Astrocyte (in vitro differentiated cells and primary cell): ENCODE measurements at places on chromosomes 6 and 20. TPM values are rescaled to one million over a fixed set of nuclear protein-coding genes. Genes with fewer than 3 reads are reported as not detected.

Gene HSP90AB1
- total RNA-seq = 859 and 914 TPM in 2 replicates

Gene SFTA2
- total RNA-seq = not detected in 2 replicates

Gene MDC1
- total RNA-seq = 25.2 and 25.4 TPM in 2 replicates

DNA sequence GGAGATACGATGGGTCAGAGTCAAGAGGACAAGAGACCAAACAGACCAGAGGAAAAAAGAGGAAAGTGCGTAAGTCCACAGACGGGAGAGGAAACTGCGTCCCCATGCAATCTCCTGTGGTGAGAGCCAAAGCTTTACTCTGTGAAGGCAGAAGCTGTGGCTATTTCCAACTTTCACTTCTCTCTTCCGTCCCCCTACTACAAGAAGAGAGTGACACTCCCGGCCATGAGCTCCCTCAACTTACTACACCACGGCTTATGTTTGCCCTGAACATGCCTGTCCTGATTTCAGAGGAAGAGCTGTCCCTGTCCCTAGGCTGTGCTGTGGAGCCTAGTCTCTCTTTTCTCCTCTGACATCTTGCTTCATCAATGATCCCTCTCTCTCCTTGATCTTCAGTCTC, 11.5 kb upstream of the SSR1 start:
- DNase-seq = no peak

GRCh38 chr20:1300083-1300840, 28.7 kb downstream of the SDCBP2 start:
- DNase-seq = no peak
